ENCODE measurements at places on chromosomes 13 and 19. TPM values are rescaled to one million over a fixed set of nuclear protein-coding genes. Genes with fewer than 3 reads are reported as not detected.
A peak's percentile ranks its signal among the peaks of the same experiment; 100 is the strongest.

DNA sequence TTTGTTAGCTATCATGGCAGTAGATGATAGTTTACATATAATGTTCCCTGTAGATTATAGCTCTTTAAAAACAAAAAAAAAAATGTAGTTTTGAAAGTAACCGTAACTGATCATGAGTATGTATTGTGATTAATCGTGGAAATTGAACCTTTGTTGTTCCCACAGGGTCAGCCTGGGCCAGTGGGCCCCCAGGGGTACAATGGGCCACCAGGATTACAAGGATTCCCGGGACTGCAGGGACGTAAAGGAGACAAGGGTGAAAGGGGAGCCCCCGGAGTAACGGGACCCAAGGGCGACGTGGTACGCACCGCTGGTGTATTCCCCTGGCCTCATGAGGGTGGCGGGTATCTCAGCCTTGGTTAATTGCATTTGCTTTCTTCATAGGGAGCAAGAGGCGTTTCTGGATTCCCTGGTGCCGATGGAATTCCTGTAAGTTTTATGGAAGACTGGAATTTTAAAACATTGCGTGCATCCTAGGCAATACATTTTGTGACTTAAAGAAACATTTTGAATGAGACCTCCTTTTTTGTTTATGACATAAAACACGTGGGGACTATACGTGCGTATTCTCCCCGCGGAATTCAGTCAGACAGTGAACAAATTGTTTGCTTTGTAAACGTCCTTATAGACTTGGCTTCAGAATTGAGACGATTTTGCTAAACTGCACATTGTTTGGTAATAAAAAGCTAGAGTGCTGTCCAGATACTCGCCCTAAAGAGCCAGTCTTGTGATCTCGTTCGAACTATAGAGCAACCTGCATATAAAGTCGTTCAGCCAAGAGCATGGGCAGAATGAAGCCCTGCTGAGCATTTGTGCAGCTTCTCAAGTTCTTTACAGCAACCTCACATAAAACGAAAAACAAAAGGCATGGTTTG lies 117.7 kb downstream of the COL4A2 start:
- DNase-seq: no peak

- no peak for DNase-seq
These were observed 55.0 kb downstream of the TSHZ3 start for GRCh38 chr19:31294189-31294588.

DNA sequence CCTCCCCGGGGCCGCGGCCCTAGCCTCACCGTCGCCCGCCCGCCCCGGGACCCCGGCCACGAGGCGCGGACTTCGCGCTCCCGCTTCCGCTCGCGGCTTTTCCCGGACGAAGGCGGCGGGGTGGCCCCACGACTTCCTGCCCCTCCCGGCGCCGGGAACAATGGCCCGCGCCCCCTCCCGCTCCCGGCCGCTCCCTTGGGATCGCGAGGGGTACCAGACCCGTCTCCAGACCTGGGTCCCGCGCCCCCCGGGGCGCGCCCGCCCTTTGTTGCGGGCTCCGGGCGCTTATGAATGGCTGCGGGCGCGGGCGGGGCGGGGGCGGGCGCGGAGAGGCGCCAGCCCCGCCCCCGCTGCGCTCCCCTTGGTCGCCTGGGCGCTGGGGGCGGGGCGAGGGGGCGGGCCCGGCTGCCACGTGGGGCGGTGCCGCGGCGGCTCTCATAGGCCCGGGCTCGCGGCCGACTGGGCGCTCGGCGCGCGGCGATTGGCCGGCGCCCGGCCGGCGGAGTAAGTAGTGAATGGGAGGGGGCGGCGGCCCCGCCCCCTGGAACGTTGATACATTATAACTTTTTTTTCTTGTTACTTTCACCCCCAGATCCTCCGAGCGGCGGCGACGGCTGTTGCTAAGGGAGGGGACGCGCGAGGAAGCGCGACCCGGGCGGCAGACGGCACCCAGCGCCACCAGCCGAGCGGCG lies 1.1 kb downstream of the MIDN start:
- DNase-seq: peak; percentile 89

DNA sequence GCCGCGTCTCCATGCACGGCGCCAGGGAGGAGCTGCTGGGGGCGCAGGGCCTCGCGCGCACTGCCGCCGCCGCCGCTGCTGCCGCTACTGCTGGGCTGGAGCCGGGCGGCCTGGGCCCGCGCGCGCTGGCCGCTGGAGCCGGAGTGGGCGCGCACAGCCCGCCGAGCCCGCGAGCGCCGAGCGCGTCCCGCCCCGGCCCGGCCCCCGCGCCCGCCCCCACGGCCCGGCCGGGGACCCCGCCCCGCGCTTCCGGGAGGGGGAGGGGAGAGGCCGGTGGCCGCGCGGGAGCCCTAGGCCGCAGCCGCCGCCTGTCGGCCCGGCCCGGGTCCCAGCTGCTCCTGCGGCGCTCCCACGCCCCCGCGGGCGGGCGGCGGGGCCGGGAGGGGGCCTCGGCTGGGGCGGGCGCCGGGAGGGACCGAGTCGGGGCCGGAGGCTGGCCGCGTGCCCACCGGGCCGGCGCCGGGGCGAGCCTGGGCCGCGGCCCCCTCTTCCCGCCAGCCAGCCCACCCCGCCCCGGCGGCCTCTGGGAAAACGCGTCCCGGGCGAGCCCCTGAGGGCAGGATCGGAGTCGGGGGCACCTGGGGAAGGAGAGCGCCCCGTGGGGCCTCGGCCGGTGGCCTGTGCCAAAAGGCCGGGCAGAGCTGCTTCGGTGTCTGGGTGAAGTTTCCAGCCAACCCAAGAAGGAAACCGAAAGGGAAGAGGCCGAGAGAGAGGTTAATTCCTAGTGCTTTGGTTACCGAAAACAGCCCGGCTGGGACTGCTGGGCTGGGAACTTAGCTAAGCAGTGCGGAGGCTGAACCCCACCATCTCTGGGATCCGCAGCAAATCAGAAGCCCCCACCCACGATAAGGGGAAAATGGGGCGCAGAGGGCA lies at the start of gene STK24:
TSS of gene STK24 (minus strand) at position 145 of the 873 bp plus-strand sequence. CDS start 321 bp downstream, outside the sequence.
- no peak for DNase-seq

Gene KLK3
- total RNA-seq: not detected

Gene LILRA5
- not detected for total RNA-seq

GRCh38 chr19:48196933-48197665 lies 26.6 kb downstream of the ZSWIM9 start:
- DNase-seq: no peak

DNA sequence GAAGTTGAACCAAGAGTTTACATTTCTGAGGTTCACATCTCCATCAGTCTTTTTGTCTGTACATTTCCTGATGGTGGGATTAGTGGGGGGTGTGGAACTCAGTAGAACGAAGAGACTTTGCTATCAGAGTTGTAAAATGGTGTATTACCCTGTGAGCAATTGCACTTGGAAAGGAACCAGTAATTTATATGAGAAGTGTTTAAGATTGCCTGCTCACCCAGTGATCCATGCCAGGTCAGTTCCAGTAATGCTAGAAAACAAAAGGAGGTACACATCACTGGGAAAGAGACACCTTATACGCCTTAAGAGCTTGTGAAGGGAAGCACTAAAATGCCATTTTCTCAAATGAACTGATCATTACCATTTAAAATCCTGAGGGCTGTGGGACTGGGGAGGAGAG lies 7.5 kb upstream of the DACH1 start:
- DNase-seq: no peak

DNA sequence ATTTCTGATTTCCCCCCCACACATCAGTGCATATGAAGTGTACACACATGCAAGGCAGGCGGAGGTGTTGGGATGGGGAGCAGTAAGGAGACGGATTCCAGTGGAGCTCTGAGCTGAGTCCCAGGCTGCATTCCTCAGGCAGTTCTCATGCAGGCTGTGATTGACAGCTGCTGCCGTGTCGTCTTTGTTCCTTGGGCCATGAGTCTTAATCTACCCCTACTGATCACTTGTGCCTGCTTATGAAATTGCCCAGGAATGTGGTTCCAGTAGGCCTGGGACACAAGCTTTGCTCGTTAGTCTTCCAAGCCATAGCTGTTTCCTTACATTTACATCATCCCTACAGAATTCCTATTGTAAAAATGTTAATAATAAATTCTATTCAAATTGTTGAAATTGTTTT lies 1241.9 kb downstream of the UQCRFS1 start:
- no peak for DNase-seq

Gene ZBTB7A
- 49.5 TPM for total RNA-seq

Gene ERVV-1
- not detected for total RNA-seq
